Placental pericyte (primary cell): ENCODE measurements at places on chromosomes 6 and 20. TPM values are rescaled to one million over a fixed set of nuclear protein-coding genes. Genes with fewer than 3 reads are reported as not detected.

The ADGRF5 gene
- total RNA-seq, result 0.22 and 0.86 TPM in 2 replicates

The DDO gene
- total RNA-seq, result 0.66 and 2.0 TPM in 2 replicates

The ACSS1 gene
- 0.72 and 1.3 TPM in 2 replicates for total RNA-seq

The TENT5A gene
- total RNA-seq, result 30.5 and 64.1 TPM in 2 replicates

The SLC52A3 gene
- total RNA-seq, result not detected in 2 replicates

The ECT2L gene
- not detected in 2 replicates for total RNA-seq

The ADAM33 gene
- 11.4 and 19.5 TPM in 2 replicates for total RNA-seq

The RNF39 gene
- not detected in 2 replicates for total RNA-seq

The RIMS4 gene
- total RNA-seq, result not detected in 2 replicates

The TSBP1 gene
- not detected in 2 replicates for total RNA-seq

The COL19A1 gene
- under 0.01 and 1.9 TPM in 2 replicates for total RNA-seq

The MAFB gene
- total RNA-seq, result 0.22 and 0.57 TPM in 2 replicates

The SPATS1 gene
- total RNA-seq, result 0.14 TPM in 1 of 2 replicates, not detected in the other

The RHAG gene
- not detected in 2 replicates for total RNA-seq

The SLC22A7 gene
- not detected in 2 replicates for total RNA-seq

The SOX18 gene
- total RNA-seq, result 0.43 TPM in 1 of 2 replicates, not detected in the other

The GHRH gene
- not detected in 2 replicates for total RNA-seq

The THBD gene
- 0.44 and 7.9 TPM in 2 replicates for total RNA-seq

The SRSF3 gene
- 130 and 199 TPM in 2 replicates for total RNA-seq

The DOK5 gene
- total RNA-seq, result 0.14 and 0.66 TPM in 2 replicates

The CGAS gene
- total RNA-seq, result 10.9 and 20.0 TPM in 2 replicates

The CCN6 gene
- not detected in 2 replicates for total RNA-seq

The TGM3 gene
- total RNA-seq, result not detected in 2 replicates

The CCDC167 gene
- total RNA-seq, result 18.9 and 31.1 TPM in 2 replicates

The OR2B6 gene
- not detected in 2 replicates for total RNA-seq

The SIRPD gene
- total RNA-seq, result not detected in 2 replicates

The ACTR5 gene
- 5.3 and 7.0 TPM in 2 replicates for total RNA-seq

The SALL4 gene
- total RNA-seq, result 0.29 and 0.88 TPM in 2 replicates

The TINAG gene
- not detected in 2 replicates for total RNA-seq

The SYCP2L gene
- 0.22 TPM in 1 of 2 replicates, not detected in the other for total RNA-seq

The SEMG2 gene
- not detected in 2 replicates for total RNA-seq

The BAG2 gene
- total RNA-seq, result 12.7 and 16.2 TPM in 2 replicates

The PDSS2 gene
- total RNA-seq, result 6.1 and 12.0 TPM in 2 replicates

The LINC00237 gene
- total RNA-seq, result not detected in 2 replicates

The TNF gene
- total RNA-seq, result under 0.01 and 0.29 TPM in 2 replicates

The MYL9 gene
- 120 and 127 TPM in 2 replicates for total RNA-seq

The GGTLC1 gene
- total RNA-seq, result not detected in 2 replicates

The TREM1 gene
- 0.29 and 0.44 TPM in 2 replicates for total RNA-seq
